Amygdala (tissue), 56 donors: ENCODE measurements at places on chromosomes 7 and 10.

GRCh38 chr10:6877722-6878392 is 297.8 kb upstream of the PRKCQ start:
- DNase-seq: peak; percentile 5

GRCh38 chr7:73644688-73645286 is 20.5 kb upstream of the MLXIPL start:
- DNase-seq: no peak

DNA sequence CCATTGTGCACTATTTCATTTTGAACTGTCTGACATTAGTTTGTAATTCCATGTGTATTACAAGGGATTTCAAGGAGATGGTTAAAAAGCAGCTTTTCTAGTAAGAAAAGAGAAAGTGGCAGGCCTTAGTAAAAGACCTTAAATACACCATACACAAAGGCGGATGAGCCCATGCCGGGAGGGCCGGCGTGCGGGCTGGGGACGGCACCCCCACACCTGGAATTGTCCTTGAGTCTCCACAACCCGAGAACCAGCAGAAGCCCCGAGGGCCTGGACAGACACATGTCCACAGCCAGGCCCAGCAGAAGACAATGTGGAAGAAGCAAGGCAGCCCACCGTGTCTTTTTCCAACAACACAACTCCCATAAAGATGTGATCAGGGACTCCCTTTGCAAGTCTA is 123.7 kb upstream of the TCERG1L start:
- DNase-seq: no peak

- DNase-seq: peak; percentile 69
These were observed at the start of gene PAXIP1 for GRCh38 chr7:155003092-155003375. TSS of gene PAXIP1 (minus strand) at chr7:155003124. CDS start at chr7:155002929, 195 bp downstream.

GRCh38 chr10:102603946-102604345 is 40.3 kb upstream of the TRIM8 start:
- no peak for DNase-seq

GRCh38 chr7:17434191-17434590 is 135.7 kb downstream of the AHR start:
- no peak for DNase-seq

- no peak for DNase-seq
These were observed 71.2 kb downstream of the DNMBP start for GRCh38 chr10:99938563-99938962.

DNA sequence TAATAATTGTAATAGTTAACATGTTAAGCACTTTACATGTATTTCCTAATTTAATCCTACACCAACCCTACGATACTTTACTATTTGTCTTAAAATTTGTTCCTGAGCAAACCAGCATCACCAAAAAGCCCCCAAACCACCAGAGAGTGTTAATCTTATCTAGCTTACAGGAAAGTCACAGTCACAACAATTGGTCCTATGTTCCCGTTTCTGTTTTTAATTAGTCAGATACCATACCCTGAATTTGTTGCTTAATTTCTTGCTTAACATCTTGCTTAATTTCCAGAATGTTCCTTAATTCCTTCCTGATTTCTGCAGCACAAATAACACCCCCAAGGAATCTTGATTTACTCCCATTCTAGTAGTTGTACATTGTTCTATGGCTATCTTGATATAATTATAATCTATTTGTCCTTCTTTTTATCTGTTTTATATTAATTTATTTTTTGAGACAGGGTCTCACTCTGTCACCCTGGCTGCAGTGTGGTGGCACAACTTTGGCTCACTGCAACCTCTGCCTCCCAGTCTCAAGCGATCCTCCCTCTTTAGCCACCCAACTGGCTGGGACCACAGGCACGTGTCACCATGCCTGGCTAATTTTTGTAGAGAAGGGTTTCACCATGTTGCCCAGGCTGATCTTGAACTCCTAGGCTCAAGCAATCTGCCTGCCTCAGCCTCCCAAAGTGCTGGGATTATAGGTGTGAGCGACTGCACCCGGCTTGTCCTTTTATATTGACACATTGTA is 6.6 kb upstream of the PDSS1 start:
- no peak for DNase-seq

DNA sequence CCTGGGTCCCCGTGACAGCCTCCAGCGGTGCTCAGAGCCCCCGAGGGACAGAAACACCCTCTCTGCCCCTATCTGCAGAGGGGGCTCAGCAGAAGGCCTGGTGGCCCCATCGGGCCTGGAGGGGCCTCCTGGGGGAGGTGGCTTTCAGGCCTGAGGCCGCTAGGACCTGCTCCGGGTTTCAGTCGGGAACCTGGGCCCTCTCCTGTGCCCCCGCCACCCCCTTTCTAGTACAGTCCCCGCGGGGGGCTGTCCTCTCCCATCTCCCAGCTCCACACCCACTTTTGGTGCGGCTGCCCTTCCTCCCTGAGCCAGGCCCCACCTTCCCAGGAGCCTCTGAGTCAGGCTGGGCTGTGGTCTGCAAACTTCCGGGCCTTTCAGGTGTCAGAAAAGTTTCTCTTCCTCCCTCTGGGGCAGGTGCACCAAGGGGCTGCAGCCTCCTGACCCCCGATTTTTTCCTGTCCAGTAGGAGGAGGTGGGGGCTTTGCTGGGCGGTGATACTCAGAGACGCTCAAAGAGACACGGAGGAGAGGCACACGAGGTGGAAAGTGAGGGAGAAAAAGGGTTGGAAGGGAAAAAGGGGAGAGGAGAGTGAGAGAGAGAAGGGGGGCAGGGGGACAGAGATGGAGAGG is 692 bp downstream of the CARD11 start:
- DNase-seq: no peak

DNA sequence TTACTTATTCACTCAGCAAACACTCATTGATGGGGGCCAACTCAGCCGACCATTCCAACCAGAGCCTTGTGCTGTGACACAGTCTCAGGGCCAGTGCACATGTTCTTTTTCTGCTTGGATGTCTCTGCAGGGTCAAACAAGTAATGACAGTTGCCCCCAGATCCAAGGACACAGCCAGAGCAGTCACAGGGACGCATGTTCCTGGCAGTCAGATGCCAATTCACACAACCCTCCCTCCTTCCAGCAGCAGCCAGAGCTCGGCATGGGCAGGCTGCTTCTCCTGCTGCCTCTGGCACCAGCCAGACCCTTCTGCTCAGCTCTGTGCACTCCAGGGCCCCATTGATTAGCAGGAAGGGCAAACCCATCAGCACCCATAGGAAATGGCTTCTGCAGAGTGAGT is 20.3 kb downstream of the DRGX start:
- DNase-seq: no peak

DNA sequence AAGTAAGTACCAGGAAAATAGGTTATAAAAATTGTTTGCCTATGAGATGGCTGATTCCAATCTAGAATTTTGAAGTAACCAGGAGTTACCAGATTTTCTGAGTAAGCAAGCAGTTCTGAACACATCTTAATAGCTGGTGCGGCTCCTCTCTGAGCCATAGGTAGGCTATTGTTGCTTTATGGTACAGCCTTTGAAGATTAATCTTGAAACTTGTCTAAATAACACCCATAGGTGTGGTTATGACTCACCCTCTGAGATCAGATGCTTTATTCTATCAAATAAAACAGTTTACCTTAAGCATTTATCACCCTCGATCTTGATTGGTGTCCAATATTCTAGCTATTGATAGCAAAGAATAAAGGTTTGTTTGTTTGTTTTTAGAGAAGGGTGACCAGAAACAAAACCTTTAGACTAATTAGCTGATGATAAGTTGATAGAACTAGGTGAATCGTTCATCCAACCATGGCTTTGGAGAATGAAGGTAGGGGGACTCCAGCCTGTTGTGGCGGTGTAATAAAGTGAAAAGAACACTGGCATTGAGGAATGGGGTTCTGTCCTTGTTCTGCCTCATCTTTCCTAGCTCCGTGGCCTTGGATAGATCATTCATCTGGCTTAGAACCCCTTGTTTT is 72.2 kb downstream of the VTI1A start:
- DNase-seq: no peak

- no peak for DNase-seq
These were observed 443.5 kb upstream of the ETV1 start for GRCh38 chr7:14432924-14433323.

- DNase-seq: no peak
These were observed 89.5 kb upstream of the PIK3CG start for GRCh38 chr7:106775552-106775936.

- no peak for DNase-seq
These were observed 141.4 kb downstream of the ARHGAP22 start for GRCh38 chr10:48463318-48464003.

GRCh38 chr7:99433158-99433557 is 5.4 kb downstream of the PTCD1 start:
- DNase-seq: no peak

DNA sequence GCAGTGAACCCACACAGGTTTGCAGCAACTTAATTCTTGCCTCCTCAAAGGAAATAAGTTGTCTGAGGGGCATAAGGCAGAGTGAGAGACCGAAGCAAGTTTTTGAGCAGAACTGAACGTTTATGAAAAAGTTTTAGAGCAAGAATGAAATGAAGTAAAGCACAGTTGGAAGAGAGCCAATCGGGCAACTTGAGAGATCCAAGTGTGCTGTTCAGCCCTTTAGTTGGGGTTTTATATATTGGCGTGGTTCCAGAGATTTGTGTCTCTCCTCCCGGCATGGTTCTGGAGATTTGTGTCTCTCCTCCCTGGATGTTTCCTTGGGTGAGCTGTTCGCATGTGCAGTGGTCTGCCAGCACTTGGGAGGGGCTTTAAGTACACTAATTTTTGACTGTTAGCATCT is 141.4 kb upstream of the DGKB start:
- DNase-seq: no peak

DNA sequence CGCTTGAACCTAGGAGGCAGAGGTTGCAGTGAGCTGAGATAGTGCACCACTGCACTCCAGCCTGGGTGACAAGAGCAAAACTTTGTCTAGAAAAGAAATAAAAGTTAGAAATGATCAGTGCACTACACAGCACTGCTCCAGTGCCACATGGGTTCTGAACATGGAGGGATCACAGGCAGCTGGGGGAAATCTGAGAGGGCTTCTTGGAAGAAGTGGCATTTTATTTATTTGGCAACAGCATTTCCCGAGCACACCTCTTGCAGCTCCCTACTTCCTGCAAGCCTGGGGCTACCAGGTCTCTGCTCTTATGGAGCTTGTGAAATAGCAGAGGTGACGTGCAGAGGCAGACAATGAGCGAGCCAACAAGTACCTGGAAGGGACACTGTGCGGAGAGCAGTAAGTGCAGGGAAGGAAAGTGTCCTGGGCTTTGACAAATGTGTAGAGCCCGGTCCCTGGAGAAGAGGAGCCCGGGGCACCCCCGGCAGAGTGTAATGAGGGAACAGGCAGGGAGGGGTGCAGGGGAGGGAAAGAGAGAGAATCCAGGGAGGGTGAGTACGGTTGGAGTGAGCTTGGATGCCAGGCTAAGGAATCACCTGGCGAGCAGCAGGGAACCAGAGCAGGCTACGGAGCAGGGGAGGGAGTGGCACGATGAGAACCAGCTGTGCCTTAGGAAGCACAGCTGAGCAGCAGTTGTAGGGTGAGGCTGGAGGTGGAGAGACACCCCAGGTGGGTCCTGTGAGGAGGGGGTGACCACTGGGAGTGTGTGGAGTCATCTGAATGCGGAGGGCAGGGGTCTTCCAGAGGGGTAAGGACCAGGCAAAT is 104.6 kb upstream of the CTBP2 start:
- DNase-seq: no peak

DNA sequence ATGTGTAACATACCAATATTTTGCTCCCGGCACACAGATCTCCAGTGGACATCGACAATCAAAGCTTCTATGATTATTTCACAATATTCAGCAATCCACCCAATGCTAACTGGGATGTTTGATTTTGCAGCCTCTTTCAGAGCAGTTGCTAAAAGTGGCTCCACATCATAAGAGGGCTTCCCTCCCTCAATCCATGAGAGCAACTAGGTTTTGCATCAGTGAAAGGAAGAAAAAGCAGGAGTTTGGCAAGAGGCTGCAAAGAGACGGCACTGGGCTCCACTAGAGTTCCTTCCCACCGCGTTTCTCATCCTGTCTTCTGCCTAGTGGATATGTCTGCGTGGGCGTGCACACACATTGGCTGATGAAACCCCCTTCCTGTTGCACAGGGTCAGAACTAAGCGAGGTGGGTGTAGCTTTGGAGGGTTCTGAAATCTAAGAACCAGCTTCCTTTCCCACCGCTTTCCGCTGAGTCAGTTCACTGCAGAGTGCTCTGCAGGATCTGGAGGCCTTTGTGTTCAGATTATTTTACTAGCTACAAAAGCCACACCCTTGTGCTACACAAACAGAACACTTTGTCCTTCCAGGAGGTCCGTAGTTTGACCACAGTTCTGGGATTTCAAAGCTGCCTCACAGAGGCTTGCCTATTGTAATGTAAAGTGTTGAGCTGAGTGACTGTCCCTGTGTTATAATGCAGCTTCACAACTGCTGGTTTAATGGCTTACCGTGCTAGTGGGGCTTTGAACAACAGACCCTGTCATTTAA is 28.1 kb downstream of the ARL4A start:
- peak; percentile 64 for DNase-seq

- DNase-seq: no peak
These were observed 84.1 kb downstream of the DOCK4 start for GRCh38 chr7:112122144-112122543.

DNA sequence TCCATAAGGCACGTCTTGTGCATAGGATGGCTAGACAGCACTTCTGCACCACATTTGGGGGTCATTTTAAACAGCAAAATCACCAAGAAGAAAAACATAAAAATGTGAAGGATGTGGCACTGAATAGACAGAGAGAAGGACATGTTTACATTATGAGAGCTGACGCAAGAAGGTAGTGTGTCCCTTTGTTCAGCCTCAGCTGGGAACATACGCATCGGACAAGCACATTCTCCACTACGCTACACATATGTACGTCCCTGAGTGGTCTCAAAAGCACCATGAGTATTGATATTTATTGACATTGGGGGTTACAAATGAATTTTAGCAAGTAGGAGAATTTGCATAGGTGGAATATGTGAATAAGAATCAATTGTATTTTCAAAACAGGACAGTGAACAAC is 20.2 kb downstream of the DDC start:
- DNase-seq: no peak

DNA sequence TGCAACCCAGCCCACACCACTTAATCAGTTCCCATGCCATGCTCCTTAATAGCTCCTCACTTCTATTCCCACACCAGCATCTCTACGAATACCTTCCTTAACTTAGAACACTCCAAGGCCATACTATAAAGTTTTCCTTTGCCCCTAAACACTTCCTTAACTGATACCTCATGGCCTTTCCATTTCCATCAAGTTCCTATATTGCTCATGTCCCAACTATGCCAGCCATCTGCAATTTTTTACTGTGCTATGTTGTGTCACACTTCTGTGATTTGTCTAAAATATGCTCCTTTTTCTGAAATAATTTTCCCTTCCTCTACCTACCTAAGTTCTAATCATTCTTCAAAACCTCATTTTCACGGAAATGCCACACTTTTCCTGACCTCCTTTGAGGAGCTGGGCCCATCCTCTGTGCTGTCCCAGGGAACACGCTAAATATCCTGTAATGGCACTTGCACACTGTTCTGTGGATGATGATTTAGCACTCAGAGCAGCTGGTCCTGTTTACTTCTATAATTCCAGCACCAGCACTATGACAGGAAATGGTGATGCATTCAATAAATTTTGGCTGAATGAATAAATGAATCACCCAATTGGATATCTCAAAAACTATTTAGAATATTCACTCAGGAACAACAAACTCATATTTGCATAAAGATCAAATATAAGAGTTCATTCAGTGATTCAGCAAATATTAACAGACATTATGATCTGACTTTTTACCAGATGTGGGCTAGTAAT is 266.5 kb upstream of the HGF start:
- no peak for DNase-seq
